Thyroid gland (tissue), 4 donors: ENCODE measurements at places on chromosomes 6 and 20. TPM values are rescaled to one million over a fixed set of nuclear protein-coding genes. Genes with fewer than 3 reads are reported as not detected.

The PACRG gene
- total RNA-seq, result 3.4 TPM

The SUMO4 gene
- 3.6 TPM for total RNA-seq

- no peak overlapping the region for H3K27ac ChIP-seq
- no peak overlapping the region for H3K4me3 ChIP-seq
- H3K4me1 ChIP-seq, result no peaks in the 10 kb centered on the region
Measured at GRCh38 chr6:105282631-105283585, 103.1 kb upstream of the POPDC3 start.

- no peak overlapping the region for H3K27ac ChIP-seq
- H3K27me3 ChIP-seq, result no peaks in the 10 kb centered on the region
- H3K36me3 ChIP-seq, result no peaks in the 10 kb centered on the region
- no peak for DNase-seq
- H3K4me1 ChIP-seq, result no peaks in the 10 kb centered on the region
Measured at GRCh38 chr6:87373377-87373776, 28.8 kb downstream of the C6orf163 start.

DNA sequence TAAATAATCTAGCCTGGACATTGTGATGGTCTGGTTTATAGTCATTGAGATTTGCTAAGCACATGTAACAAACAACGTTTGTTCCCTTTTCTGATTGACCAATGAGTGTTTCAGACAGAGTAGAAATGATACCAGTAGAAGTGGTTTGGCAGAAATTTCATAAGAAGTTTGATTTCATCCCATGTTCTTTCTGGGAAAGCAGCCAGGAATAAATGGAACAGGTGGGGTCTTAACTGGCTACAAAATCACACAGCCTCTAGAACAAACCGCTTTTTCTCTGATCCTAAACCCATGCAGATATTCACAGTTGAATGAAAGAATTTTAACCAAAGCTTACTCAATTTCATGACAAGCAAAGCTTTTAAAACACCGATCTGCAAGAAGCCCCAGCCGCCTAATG lies 227.5 kb downstream of the UST start:
- no peak overlapping the region for H3K4me3 ChIP-seq
- DNase-seq, result no peak
- no peaks in the 10 kb centered on the region for H3K4me1 ChIP-seq
